ENCODE measurements at places on chromosomes 3 and 15. TPM values are rescaled to one million over a fixed set of nuclear protein-coding genes. Genes with fewer than 3 reads are reported as not detected.
A peak's percentile ranks its signal among the peaks of the same experiment; 100 is the strongest.

Gene SCN11A
- total RNA-seq = 0.11 TPM

Gene TTBK2
- total RNA-seq = 4.2 TPM

- DNase-seq = peak; percentile 29
These were observed 161.5 kb upstream of the TPM1 start for GRCh38 chr15:62881056-62881455.

Gene TGM4
- 0.11 TPM for total RNA-seq

Gene MNS1
- 0.52 TPM for total RNA-seq

DNA sequence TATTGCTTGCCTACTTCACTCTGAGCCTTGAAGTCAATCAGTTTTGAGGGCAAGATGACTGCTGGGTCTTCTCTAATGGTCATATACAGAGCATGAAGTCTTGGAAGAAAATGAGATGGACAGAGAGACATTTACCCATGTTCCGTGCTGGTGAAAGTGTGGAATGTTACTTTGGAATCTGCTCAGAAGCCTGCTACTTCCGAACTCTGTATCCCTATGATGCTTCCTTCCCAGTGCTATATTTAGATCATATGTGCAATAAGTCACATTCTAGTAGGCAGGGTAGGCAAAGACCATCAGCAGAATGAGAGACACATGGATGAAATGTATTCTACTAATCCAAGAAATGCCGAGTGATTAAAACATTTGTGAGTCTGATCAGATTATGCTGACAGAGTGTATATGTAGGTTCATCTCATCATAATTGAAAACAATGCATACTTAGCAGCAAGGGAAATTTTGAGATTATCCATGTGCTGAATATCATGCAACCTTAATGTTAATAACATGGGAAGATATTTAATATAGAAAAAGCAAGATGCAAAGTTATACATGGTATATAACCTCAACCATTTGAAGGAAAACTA lies 60.5 kb downstream of the RAB7A start:
- no peak for DNase-seq

DNA sequence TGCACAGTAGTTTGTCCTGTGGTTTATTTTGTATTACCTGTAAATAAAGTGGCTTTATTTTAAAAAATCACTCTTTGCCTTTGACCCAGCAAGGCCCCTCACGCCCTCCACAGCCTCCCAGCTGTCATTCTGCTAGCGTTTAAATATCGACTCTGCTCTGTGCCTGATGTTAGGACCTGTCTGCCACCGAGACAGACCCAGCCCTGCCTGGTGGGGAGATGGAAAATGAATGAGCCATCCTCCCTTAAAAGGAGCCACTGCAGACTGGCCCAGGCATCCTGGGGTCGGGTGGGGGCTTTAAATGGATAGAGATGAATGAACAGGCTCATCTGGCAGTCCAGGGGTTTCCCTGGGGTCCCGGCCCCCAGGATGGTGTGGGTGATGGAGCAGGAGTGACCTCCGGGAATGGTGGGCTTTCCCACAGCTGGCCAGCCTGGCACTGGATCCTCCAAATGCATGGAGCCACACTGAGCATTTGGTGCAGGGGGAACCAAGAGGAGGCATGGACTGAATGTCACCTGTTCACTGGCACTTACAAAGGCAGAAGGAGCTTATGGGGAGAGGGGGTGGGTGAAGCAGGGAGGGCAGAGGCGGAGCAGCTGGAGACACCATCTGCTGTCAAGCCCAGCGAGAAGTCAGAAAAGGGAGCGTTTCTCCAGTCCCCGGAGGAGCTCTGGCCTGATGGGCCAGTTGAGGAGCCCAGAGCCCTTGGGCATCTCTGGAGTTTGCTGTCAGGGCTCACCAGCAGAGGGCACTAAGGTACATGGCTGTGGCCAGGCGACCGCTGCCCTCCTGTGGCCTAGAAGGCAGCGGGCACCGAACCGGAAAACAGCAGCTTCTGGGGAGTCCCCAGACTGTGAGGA lies 11.9 kb downstream of the GRM2 start:
- DNase-seq = peak; percentile 91

Gene FMN1
- 1.7 TPM for total RNA-seq

DNA sequence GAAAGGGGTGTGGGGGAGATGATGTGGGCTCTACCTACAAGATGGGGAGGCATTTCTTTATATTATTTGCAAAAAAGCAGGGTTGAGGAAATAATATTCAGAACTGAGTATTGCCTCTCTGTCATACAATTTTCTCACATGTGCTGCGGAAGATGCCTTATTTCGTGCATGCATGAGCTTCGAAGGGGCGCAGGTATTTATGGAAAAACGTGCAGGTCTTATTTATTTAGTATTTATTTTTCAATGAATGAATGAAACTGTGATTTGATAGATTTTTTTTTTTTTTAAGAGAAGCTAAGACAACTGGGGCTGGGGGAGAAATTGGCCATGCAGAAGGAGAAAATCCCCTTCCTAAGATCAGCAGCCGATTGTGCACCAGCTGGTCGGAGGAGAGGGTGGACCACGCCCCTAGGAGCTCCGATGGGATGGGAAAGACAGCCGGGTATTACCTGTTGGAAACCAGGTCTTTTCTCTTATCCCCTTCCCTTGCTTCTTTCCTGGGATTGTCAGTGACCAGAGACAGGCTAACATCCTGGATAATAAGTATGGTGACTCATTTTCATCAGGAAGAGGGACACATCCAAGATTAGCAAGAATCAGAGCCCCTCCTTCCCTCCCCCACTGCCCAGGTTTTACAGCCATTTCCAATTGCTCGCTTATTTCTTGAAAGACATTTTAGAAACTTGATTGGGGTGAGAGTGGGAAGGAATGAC lies 875 bp downstream of the GAP43 start:
- DNase-seq = peak; percentile 2

Gene PLSCR2
- 5.1 TPM for total RNA-seq

- peak; percentile 92 for DNase-seq
These were observed 68.1 kb downstream of the SLC6A1 start for GRCh38 chr3:11060500-11061251.

Gene FNDC3B
- 28.7 TPM for total RNA-seq

GRCh38 chr3:138253609-138254008 lies 66.5 kb downstream of the ARMC8 start:
- DNase-seq = no peak

DNA sequence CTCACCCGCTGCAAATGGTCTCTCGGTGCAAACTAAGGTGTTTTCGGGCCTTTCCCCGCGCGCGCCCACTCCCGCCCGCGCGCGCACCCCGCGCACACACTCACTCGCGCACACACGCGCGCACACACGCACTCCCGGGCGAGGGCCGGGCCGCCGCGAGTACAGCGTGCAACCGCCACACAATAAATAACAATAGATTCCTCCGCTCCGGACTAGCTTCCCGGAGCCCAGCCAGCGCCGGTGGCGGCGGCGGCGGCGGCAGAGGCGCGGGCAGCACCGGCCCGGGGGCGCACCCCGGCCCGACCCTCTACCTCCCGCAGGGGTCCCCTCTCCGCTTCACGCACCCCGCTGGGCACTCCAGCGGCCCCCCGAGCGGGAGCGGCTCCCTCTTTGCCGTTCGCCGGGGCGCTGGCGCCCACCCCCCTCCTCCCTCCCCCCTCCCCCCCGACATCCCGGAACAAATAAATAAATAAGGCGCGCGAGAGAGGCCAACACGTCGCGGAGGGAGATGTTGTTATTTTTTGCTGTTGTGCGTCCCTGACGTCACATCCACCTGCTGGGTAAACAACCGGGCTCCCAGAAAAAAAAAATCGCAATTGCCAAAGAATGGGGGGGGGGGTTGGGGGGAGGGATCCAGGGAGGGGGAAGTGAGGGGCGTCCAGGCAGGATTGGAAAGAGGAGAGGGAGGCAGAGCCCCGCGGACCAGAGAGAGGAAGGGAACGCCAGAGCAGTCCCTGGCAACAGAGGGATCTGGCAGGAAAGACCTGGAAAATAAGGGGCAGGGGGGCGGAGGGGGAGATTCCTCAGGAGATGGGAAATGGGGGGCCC lies at the start of gene FOXP1:
FOXP1 (minus strand) TSS at position 163 of the 828 bp plus-strand sequence. CDS start 385,347 bp downstream, outside the sequence.
- DNase-seq = peak; percentile 82

GRCh38 chr3:25831578-25831977 lies 41.7 kb downstream of the OXSM start:
- no peak for DNase-seq

GRCh38 chr3:58613236-58614132 lies 36.3 kb upstream of the FAM107A start:
- DNase-seq = no peak

Gene RFT1
- 9.5 TPM for total RNA-seq

DNA sequence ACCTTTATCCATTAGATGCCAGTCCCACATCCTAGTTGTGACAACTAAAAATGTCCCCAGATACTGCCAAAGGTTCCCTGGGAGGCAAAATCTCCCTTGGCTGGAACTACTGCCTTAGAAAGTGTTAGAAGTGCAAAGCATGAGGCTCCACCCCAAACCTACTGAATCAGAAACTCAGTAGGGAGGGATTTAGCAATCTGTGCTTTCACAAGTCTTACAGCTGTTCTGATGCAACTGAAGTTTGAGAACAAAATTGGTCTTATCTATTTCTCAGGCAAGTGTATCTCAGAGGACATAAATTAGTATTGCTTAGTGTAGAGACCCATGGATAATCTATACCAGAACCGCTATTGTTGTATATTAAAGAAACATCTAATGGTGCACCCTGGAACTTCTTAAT lies 70.2 kb downstream of the CLDN1 start:
- DNase-seq = no peak

DNA sequence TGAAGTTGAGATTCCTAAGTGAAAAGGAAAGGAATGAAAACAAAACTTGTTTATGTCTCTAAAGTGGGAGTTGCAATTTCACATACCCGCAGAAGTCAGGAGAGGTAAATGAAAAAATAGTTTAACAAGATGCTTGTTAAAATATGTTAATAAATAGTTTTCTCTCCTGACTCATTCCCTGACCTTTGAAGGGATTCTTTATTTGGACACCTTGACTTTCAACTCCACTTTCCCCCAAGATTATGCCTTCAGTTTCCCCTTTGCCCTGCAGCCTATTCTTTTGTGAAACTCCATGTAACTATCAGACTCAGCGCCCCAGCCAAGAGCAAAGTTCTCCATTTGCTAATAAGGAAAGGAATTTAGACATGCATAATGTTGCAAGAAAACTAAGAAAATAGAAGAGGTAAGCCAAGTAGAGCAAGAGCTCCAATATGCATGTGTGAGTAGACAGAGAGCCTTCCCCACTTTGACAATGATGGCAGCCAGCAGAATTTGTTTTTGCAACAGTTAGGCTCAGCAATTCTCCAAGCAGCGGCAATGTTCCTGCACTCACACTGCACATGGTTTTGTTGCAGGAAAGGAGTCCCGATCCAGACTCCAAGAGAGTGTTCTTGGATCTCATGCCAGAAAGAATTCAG lies 61.2 kb downstream of the CD200 start:
- DNase-seq = no peak

Gene CMTM8
- 1.7 TPM for total RNA-seq

- DNase-seq = no peak
These were observed 722.6 kb downstream of the FHIT start for GRCh38 chr3:60528651-60529050.

GRCh38 chr3:38651153-38651789 lies 1.8 kb upstream of the SCN5A start:
- peak; percentile 84 for DNase-seq

Gene CPLX3
- total RNA-seq = not detected

- DNase-seq = no peak
These were observed 230.5 kb upstream of the CHRNA7 start for GRCh38 chr15:31799715-31800321.

DNA sequence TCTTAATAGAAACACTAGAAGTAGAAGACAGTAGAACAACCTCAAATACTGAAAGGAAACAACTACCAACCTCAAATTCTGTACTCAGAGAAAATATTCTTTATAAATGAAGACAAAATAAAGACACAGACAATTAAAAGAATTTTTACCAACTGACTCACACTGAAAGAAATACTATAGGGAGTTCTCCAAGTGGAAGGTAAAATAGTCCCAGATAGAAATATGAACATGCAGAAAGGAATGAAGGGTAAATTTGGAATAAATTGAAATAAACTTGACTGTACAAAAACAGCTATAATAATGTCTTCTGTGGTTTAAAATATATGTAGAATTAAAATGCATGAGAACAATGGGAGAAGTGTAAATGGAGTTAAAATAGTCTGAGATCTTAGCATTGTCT lies 36.7 kb upstream of the CCDC174 start:
- no peak for DNase-seq

GRCh38 chr3:168990134-168990533 lies 673.4 kb downstream of the MECOM start:
- DNase-seq = no peak

GRCh38 chr3:177611752-177612334 lies 414.6 kb upstream of the TBL1XR1 start:
- no peak for DNase-seq

- no peak for DNase-seq
These were observed 28.6 kb upstream of the C3orf62 start for GRCh38 chr3:49305608-49306007.

GRCh38 chr3:123877466-123877865 lies 6.7 kb downstream of the MYLK start:
- DNase-seq = no peak

- no peak for DNase-seq
These were observed 125.7 kb downstream of the PDZRN3 start for GRCh38 chr3:73498764-73499622.

DNA sequence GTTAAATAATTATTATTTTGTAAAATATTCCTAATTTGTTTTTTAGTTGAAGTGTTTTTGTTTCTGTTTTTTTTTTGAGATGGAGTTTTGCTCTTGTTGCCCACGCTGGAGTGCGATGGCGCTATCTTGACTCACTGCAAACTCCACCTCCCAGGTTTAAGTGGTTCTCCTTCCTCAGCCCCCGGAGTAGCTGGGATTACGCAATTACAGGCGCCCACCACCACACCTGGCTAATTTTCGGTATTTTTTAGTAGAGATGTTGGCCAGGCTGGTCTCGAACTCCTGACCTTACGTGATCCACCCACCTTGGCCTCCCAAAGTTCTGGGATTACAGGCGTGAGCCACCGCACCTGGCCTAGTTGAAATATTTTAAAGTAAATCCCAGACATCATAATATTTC lies 48.7 kb upstream of the GATM start:
- no peak for DNase-seq

DNA sequence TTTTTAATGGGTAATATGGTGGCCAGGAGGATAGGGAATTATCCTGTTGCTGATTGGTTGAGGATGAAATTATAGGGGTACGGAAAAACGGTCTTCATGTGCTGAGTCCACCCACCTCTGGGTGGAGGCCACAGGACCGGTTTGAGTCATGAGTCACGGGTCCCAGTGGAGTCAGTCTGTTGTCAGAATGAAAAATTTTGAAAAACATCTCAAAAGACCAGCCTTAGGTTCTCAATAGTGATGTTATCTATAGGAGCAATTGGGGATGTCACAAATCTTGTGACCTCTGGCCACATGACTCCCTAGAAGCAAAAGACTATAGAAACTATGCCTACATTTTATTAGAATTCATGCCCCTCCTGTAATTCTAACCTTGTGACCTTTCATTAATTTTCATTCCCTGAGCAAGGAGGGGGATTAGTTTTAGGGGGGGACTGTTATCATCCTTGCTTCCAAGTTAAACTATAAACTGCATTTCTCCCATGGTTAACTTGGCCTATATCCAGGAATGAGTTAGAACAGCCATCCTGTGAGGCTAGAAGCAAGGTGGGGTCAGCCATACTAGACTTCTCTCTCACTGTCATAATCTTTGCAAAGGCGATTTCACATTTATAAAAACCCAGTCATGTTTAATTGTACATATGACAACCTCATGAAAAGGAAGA lies 101.2 kb downstream of the TCF12 start:
- no peak for DNase-seq

All from H7 (cell line).